ENCODE measurements at places on chromosomes 7 and 10.
A peak's percentile ranks its signal among the peaks of the same experiment; 100 is the strongest.

GRCh38 chr7:50481867-50482266, 31.7 kb upstream of the FIGNL1 start:
- no peak for DNase-seq

GRCh38 chr10:61492364-61492995, 39.3 kb upstream of the TMEM26 start:
- DNase-seq: no peak

- no peak for DNase-seq
Observed at GRCh38 chr7:9407816-9408215, 974.4 kb downstream of the NXPH1 start.

- DNase-seq: no peak
Observed at GRCh38 chr10:121113385-121113696, 262.2 kb downstream of the WDR11 start.

GRCh38 chr7:74283858-74284447, 5.3 kb upstream of the CLIP2 start:
- no peak for DNase-seq

DNA sequence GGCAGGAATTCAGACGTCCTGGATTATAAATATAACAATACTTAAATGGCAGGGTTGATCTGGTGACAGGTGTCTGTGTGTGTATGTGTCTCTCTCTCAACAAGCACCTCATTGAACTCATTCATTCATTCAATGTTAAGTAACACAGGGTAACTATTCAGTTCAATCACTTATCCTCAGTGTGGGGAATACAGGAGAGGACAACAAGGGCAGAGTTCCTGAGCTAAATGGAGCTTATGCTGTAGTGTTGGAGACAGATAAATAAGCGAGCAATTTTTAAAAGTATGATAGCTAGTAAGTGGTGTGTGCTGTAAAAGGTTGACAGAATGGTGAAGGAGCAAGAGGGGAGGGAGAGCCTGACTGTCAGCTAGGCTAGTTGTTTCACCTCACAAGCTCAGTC, 178.4 kb downstream of the DGKI start:
- DNase-seq: no peak

- no peak for DNase-seq
Observed at GRCh38 chr7:81753392-81753791, 16.5 kb downstream of the HGF start.

GRCh38 chr7:36966039-36966438, 241.7 kb upstream of the AOAH start:
- DNase-seq: no peak

- no peak for DNase-seq
Observed at GRCh38 chr7:68787566-68787965, 810.7 kb upstream of the AUTS2 start.

DNA sequence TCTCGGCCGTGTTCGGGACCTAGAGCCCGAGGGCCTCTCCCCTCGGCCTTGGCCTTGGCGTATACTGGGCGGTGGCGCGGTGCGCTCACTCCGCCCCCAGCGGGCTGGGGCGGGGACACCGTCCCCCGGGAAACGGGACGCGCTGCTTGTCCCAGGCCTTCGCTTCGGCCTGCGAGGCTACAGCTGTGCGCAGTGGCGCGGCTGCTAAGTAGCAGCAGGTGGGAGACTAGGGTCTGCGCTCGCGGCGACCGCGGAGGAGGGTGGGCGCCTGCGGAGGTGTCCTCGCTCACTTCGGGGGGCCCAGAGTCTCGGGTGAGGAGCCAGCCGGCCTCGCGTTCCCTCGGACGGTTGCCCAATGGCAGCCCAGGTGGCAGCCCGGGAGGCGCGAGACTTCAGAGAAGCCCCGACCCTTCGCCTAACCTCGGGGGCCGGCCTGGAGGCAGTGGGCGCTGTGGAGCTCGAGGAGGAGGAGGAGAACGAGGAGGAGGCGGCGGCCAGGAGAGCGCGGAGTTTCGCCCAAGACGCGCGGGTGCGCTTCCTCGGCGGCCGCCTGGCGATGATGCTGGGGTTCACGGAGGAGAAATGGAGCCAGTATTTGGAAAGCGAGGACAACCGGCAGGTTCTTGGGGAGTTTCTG, at the start of gene DNAH11:
Gene DNAH11 (plus strand): TSS at position 149 of the 637 bp plus-strand sequence. CDS start 207 bp downstream, at position 356.
- peak; percentile 61 for DNase-seq

DNA sequence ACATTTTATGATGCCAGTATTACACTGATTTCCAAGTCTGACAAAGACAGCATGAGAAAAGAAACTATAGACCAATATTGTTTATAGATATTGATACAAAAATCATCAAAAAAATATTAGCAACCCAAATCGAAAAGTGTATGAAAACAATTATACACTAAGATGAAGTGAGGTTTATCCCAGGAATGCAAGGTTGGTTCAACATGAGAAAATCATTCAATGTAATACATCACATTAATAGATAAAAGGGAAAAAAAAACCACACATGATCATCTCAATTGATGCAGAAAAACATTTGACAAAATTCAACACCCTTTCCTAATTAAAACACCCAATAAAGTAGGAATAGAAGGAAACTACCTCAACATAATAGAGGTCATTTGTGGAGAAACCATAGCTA, 153.9 kb downstream of the DNAJC1 start:
- DNase-seq: no peak

- peak; percentile 44 for DNase-seq
Observed at GRCh38 chr10:4131407-4132215, 346.6 kb upstream of the KLF6 start.

DNA sequence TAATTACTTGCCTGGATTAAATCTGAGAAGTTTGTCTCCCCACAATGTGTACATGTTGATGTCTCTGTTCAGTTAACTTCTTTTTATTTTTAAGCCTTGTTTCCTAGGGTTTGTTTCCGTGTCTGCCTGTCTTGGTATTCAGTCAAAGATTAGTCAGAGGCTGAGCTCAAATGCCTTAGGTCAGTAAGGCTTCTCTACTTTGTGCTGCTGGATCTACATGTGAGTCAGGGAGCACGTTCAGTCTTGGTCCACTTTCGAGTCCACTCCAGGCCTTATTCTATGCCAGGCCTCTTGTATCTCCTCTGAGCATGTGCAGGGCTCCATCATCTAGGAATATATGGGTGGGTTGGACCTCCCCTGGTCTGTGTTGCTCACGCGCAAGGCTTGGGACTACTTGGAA, 93.3 kb upstream of the FZD8 start:
- no peak for DNase-seq

- DNase-seq: no peak
Observed at GRCh38 chr7:30201161-30201666, 66.4 kb downstream of the MTURN start.

- DNase-seq: no peak
Observed at GRCh38 chr7:23907012-23907411, 197.0 kb downstream of the STK31 start.

GRCh38 chr10:111203615-111204014, 126.8 kb downstream of the ADRA2A start:
- DNase-seq: no peak

GRCh38 chr10:102274062-102274461, 28.7 kb downstream of the GBF1 start:
- DNase-seq: no peak

DNA sequence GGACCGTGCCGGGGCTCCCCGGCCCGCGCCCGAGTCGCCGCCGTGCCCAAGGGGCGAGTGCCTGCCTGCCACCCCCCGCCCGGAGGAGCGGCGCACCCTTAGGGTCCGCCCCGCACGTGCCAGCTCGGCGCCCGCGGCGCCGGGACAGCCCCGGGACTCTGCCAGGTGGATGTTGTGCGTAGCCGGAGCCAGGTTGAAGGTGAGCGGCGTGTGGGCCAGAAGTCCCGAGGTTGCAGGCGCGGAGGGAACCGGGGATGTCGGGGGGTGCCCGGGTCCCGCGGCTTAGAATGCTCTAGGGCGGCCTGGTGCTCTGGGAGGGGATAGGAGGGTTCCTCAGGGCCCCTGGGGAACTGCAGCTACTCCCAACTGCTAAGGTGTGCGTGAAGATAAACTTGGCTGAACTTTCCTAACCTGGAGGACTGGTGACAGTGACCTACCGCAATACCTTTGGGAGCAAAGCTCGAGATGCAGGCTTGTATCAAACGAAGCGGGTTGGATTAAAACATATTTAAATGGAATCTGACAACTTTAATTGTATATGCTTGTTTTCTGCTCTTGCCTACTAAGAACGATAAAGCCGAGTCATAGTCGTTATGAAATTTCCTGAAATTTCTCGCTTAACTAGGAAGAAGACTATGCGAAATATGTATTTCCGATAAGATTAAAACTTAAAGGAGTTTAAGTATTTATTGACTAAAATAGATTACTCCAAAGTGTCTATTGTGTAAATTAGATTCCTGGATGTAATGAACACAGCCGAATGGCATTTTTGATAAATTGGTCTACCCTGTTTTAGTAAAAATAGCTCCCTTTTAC, at the start of gene CUX1:
Gene CUX1 (plus strand): TSS at position 156 of the 816 bp plus-strand sequence. CDS start 14 bp downstream, at position 170.
- DNase-seq: peak; percentile 56

DNA sequence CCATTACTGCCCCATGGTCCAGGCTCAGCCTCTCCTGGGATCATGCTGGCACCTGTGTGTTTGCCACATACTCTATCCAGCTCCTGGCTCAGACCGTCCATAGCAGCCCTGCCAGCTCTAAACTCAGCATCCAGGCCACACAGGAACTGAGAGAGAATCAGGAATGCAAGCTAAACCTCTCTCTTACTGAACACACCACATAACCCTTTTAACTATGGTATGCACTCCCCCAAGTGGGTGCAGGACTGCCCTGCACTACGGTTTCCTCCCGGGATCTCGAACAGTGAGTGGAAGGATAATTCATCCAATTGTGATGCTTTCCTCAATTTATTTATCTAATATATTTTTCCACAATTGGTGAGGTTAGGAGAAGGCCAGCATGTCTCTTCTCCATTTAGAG, 17.1 kb upstream of the ZNF800 start:
- no peak for DNase-seq

DNA sequence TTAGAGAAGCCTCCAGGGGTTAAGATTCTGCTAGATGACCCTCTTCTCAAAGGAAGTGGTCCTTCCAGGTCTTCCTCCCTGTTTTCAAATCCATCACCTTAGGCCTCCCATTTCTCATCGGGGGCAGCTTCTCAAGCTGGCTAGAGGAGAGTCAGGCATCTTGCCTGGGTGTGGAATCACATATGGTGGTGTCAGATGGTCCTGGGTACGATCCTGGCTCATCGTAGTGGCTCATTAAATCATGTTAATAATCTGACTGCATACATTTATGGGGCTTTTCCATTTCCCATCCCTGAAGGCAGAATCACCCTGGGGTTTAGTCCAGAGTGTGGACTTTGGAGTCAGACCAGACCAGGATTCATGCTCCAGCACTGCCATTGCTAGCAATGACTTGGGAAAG, 132.6 kb downstream of the RPS24 start:
- DNase-seq: no peak

GRCh38 chr10:120979435-120980278, 128.5 kb downstream of the WDR11 start:
- DNase-seq: peak; percentile 44

DNA sequence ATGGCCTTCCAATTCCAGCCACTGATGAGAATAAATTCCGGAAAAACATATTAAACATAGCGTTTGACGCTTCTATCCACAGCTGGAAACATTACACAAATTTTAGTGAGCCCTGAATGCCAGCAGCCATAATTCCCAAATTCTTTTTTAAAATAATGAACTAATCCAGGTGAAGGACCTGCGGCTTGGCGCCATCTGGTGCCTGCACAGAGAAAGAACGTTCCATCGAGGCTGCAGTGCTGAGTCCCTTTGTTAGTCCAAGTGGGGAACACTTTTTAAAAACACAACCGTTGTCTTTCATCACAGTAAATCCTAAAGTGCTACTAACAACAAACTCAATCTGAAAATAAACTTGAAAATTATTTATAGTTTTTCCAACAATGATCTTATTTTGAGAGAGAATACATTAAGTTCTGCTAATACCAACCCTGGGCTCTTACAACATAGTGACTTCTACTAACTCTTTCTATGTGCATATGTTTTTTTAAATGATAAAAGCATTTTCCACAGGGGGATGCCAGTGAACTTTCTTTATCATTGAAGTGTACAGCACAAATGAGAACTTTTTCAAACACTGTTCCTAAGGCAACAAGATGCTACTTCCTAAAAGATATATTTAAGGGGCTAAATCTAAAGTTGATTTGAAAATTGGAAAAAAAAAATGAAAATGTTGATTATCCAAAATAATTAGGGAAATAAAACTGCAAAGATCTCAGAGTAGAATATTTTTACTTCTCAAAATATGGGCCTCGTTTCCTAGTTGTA, 166.9 kb upstream of the RNF32 start:
- peak; percentile 63 for DNase-seq

GRCh38 chr10:28343987-28344895, 41.4 kb upstream of the MPP7 start:
- DNase-seq: no peak

DNA sequence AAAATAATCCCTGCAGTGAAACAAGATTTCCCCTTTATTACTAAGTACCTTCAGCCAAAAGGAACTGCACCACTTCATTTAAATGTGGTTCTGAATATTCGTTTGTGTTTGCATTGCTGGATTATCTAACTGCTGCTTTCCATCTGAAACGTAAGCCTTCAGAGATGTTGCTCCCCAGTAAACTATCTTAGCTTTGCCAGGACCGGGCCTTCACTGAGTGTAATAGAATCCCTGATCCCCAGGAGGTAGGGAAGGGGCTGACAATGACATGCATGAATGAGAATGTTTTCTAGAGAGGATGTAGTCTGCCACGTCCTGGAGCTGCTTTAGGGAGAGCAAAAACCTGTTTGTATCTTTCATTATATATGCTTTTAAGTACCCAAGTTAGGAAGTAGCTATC, 19.5 kb upstream of the INSYN2A start:
- no peak for DNase-seq

DNA sequence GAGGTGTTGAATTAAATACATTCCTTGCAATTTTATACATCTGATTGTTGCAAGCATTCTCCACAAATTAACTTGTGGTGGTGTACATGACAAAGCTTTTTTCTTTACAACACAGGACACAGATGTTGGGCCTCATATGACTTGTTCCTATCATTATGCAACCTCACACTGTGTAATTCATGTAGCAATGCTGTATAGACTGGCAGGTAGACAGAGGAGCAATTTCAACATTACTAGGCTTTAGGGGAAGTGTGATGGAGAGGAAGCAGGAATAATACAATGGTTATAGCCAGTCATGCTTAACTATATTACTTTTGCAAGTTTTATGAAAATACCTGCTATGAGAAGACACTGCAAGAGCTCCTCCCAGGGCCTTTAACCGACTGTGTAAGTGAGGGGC, 832.1 kb downstream of the CNTNAP2 start:
- DNase-seq: no peak

DNA sequence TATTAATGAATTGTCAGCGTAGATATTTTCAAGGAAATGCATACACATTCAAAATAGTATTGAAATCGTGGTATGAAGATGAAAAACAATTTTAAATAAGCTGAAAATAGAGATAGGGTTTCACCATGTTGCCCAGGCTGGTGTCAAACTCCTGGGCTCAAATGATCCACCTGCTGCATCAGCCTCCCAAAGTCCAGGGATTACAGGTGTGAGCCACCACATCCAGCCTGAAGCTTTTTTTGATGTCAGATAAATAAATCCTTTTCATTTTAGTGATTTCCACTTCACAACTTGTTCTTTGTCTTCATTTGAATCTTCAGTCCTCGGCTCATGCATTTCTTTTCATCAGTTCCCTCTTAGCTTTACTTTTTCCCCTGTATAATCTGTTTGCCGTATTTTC, 4.6 kb downstream of the CDK13 start:
- no peak for DNase-seq

Measured in activated CD4-positive, alpha-beta T cell treated with anti-CD3 and anti-CD28 coated beads for 36 hours (primary cell).